Jurkat, Clone E6-1 (cell line): ENCODE measurements at places on chromosomes 13 and 19.
A peak's percentile ranks its signal among the peaks of the same experiment; 100 is the strongest.

- DNase-seq = no peak
Observed at GRCh38 chr19:30136611-30137195, 194.7 kb downstream of the URI1 start.

- DNase-seq = no peak
Observed at GRCh38 chr19:19095691-19096090, 31.9 kb downstream of the SLC25A42 start.

DNA sequence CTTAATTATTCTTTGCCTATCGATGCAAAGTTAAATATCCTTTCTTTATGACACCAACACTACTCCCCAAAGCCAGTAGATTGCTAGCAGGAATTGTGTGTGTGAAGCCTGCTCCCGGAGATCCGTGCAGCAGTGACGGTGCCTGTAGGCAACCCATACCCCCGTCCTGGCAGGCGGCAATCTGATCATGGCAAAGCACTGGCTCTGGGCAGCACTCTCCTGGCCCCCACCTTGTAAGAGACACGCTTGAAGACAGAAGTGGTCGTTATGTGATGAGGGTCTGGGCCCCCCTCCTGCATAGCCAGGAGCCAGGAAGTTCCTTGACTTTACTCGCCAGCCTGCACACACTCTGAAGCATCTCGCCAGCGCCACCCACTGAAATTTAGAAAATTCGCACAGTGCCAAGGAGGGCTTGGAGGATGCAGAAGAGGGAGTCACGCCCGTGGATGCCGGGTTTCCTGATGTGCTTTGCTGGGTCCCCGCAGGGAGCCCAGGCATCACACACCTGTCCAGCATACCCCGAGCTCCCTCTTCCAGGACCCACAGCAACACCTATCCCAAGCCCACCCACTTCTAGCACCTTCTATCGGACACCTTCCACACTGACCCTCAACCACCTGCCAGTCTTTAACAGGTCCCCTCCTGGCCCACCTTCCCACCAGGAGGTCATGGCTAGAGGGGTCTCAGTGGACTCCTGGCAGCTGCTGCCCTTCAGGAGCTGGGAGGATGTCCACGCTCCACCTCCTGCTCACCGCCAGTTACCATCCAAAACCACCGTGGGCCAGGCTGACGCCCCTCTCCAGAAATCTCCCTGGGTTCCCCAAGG lies 54.5 kb downstream of the CEBPG start:
- no peak for DNase-seq

- DNase-seq = no peak
Observed at GRCh38 chr13:76029088-76029487, 393.0 kb downstream of the LMO7 start.

- DNase-seq = no peak
Observed at GRCh38 chr19:4504891-4505569, 13.3 kb downstream of the PLIN4 start.

DNA sequence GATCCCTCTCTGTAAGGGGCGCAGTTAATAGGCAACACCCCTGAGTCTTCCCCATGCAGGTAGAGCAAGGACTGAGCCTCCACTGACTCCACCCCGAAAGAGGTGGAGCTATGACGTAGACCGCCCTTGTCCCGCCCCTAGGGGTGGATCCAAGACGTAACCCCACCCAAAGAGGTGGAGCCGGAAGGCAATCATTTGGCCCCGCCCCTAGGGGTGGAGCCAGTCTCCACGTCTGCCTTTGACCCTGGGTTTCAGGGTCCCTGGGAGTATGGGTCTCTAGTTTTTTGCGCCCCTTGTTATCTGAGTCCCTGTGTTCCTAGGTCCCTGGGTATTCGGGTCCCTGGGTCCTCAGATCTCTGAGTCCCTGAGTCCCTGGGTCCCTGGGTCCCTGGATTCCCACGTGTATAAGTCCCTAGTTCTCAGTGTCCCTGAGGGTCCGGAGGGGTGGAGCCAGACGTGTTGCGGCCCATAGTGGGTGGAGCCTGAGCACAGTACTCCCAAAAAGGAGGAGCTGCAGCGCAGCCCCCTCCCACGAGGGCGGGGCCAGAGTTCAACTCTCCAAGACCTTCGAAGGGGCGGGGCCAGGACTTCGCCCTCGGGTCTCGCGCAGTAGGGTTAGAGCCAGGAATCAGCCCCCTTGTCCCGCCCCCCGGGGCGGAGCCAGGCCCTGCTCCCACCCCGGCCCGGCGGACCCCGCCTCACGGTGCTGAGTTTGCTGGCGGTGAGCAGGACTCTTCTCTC lies 5.3 kb downstream of the DENND1C start:
- DNase-seq = peak; percentile 41

GRCh38 chr13:34722922-34723321 lies 219.1 kb upstream of the NBEA start:
- no peak for DNase-seq

DNA sequence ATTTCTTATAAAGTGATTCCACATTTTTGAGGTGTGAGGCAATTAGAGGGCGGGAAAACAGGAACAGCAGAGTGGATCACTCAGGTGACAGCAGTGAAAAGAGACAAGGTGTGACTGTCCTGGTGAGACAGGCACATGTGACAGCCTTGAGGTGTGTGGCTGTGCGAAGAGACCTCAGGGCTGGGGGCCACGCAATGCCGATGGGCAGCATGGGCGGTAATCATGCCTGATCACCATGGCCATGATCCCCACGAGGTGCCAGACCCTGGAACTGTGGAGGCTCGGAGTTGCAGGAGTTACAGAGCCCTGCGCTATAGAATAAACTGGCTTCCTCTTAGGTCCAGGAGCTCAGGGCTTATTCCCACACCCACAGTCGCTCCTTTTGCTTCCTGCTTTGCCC lies 2.0 kb downstream of the SPACA6 start:
- no peak for DNase-seq

- no peak for DNase-seq
Observed at GRCh38 chr13:60261432-60262351, 98.0 kb upstream of the DIAPH3 start.

GRCh38 chr19:44112802-44113137 lies 429 bp upstream of the ZNF225 start:
- DNase-seq = no peak

GRCh38 chr19:41753159-41753558 lies 2.2 kb upstream of the CEACAM6 start:
- DNase-seq = peak; percentile 32

DNA sequence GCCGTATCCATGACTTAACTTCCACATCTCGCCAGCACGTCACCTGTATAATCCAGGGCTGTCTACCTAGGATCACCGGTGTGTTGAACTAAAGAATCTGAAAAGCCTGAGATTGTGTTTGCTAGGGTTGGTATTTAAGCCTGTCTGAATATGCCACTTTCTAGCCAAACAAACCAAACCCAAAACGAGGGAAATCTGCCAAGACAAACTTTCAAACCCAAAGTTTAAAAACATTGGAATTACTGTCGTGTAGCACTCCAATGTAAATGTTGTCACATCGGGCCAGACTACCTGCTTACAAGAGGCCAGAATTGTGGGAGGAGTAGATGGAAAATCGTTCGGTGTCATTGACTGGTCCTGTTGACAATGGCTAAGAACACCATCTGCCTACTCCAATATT lies 747.8 kb downstream of the EFNB2 start:
- no peak for DNase-seq

- DNase-seq = no peak
Observed at GRCh38 chr19:5083547-5083965, 114.6 kb downstream of the KDM4B start.

GRCh38 chr19:5392486-5392885 lies 51.9 kb upstream of the PTPRS start:
- no peak for DNase-seq

DNA sequence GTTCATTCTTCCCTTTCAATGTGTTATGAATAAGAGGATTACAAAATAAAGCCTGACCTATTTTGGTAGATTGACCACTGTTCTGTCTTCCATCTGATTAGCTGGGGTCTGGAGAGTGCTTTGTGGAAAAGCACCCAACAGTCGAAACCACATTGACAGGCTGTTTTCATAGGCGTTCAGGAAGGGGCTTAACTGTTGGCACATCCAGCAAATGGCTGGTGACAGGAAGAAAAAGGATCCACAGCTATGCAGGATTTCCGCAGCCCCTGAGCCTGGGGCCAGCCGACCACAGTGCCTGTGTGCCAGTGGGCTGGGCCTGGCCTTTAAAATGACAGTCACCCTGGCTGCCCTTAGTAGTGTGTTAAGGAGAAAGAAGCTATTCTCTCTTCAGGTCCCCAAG lies 113.3 kb downstream of the SIPA1L3 start:
- no peak for DNase-seq

- DNase-seq = no peak
Observed at GRCh38 chr13:111491021-111491420, 170.6 kb downstream of the TEX29 start.

GRCh38 chr13:101272886-101273285 lies 143.4 kb downstream of the NALCN start:
- no peak for DNase-seq

GRCh38 chr13:40116008-40116407 lies 460.5 kb downstream of the COG6 start:
- no peak for DNase-seq

GRCh38 chr19:7833225-7834099 lies 3.4 kb downstream of the EVI5L start:
- DNase-seq = no peak

GRCh38 chr19:14516746-14517438 lies 1.3 kb downstream of the DNAJB1 start:
- DNase-seq = no peak

- no peak for DNase-seq
Observed at GRCh38 chr19:11767633-11768133, 883 bp downstream of the ZNF441 start.

DNA sequence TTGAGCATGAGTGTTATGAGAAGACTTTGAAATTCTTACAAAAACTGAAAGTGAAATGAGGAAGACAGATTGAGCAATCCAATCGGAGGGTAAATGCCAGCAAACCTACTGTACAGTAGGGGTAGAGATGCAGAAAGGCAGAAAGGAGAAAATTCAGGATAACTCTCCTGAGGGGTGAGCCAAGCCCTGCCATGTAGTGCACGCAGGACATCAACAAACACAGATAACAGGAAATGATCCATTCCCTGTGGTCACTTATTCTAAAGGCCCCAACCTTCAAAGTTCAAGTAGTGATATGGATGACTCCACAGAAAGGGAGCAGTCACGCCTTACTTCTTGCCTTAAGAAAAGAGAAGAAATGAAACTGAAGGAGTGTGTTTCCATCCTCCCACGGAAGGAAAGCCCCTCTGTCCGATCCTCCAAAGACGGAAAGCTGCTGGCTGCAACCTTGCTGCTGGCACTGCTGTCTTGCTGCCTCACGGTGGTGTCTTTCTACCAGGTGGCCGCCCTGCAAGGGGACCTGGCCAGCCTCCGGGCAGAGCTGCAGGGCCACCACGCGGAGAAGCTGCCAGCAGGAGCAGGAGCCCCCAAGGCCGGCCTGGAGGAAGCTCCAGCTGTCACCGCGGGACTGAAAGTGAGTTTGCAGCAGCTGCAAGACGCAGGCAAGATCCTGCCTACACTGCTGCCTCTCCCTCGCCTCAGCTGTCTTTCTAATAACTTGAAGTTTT lies at the start of gene TNFSF13B:
Gene TNFSF13B, plus strand, starts transcription at position 118 of the 728 bp plus-strand sequence. Its CDS starts 178 bp downstream, at position 296.
- DNase-seq = no peak

DNA sequence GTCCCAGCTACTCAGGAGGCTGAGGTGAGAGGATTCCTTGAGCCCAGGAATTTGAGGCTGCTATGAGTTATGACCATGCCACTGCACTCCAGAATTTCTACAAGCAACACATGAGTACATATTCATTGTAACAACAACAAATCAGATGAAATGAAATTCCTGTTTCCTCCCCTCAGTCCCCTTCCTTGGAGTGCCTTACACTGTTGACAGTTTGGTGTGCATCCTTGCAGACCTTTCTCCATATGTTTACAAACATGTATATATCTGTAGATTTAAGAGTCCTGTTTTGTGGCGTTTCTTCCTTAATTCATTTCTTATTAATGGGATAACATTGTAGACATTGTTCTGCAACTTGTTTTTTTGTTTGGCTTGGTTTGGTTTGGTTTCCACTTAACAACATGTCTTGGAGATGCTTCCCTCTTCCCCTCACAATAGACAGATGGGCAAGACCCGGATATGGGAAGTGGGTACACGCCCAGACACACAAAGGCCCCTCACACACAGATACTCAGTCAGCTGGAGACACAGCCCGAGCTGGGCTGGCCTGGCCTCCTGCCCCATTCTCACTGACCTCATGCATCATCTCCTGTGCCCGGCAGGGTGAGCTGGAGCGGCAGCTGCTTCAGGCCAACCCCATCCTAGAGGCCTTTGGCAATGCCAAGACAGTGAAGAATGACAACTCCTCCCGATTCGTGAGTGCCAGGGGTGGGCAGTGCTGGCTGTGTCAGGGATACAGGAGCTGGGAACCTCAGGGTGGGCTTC lies 21.7 kb downstream of the MYH14 start:
- no peak for DNase-seq

DNA sequence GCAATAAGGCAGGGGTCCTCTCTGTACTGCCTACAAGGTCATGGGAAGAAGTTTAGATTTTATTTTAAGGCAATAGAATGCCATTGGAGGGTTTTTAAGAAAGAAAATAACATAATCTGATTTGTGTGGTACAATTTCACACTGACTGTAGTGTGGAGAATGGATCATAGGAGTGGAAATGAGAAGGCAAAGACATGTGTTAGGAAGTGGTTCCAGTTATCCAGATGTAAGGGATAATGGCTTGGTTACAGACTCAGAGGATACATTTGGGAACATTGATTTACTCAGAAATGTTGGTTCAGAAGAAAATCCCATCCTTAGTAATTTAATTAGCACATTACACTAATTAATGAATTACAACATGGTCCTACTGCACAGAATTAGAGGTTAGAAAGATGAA lies 788.2 kb downstream of the SLITRK5 start:
- no peak for DNase-seq

DNA sequence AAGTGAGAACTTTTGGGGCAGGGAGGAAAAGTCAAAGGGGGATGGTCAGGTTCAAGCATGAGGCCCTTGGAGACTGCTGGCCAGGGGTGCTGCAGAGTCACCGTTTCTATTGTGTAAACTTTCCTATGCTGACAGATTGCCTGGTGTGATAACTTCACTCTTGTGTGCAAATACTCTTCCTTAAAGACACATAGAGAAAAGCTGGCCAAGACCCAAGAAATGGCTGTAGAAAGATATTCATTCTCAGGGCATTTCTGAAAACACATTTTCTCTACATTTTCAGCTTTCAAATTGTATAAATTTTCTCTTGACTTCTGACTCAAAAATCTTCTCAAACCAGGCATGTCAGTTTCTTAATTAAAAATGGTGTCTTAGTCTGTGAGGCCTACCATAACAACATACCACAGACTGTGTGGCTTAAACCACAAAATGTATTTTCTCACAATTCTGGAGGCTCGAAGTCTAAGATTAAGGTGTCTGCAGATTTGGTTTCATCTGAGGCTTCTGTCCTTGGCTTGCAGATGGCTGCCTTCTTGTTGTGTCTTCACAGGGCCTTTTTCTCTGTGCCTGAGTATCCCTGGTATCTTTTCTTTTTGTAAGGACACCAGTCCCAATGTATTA lies 304.5 kb downstream of the KCNRG start:
- peak; percentile 94 for DNase-seq

- no peak for DNase-seq
Observed at GRCh38 chr19:14072535-14073260, at the start of gene MISP3. TSS of gene MISP3 (plus strand) at chr19:14072786. CDS start at chr19:14073310, 524 bp downstream.

GRCh38 chr13:101749584-101749983 lies 297.1 kb downstream of the ITGBL1 start:
- no peak for DNase-seq

GRCh38 chr13:40069173-40070044 lies 413.9 kb downstream of the COG6 start:
- DNase-seq = peak; percentile 45
